Activated naive CD4-positive, alpha-beta T cell treated with anti-CD3 and anti-CD28 coated beads, Interleukin-2, amount 50 U/mL, for 16 hours (primary cell): ENCODE measurements at places on chromosomes 16 and 17.

DNA sequence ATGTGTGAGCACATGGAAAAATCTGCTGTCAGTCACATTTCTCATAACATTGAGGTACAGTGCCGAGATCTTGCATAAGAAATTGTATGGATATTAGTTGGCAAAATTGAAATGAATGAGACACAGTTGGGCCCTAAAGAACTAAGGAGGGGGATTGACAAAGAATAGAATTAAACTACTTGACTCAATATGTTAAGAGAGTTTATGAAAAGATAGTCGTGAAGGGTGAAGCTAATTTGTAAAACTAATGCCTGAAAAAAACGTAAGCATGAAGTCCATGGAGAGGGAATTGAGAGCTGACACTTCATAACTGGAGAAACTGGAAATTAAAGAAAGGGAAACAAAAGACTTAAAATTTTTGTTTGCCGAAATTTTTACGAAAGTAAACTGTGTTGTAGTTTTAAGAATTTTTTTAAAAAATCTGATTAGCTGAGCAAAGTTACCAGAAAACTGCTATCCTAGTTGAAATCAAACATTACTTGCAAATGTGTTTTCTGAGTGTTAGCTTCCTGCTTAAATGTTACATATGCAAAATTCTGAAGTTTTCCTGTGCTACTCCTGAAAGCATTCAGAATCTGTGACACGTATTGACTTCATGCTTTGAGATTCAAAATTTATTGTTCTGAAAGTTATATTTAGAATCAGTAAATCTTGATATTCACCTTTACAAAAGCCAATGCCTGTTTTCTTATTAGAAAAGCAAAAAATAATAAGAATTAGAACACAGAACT is 239.9 kb downstream of the PHKB start:
- DNase-seq: no peak

DNA sequence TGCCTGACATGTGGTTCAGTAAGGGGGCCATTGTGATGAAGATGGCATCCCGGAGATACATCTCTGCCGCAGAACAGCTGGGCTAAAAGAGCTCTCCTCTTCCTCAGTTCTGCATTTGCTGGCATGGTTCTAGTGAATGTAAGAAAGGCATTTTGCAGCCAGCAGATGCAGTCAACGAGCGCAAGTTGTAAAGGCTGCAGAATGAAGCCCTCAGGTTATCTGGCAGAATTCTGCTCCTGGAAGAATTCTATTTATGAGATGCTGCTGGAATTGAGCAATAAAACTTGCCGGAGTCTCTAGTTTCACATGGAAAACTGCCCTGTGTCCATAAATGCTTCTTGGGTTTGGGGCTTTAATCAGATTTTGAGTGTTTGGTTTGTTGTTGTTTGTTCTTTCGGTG is 176.8 kb upstream of the HSBP1 start:
- DNase-seq: no peak

- DNase-seq: peak; percentile 61
These were observed 32.7 kb upstream of the CDH1 start for GRCh38 chr16:68704232-68704867.

DNA sequence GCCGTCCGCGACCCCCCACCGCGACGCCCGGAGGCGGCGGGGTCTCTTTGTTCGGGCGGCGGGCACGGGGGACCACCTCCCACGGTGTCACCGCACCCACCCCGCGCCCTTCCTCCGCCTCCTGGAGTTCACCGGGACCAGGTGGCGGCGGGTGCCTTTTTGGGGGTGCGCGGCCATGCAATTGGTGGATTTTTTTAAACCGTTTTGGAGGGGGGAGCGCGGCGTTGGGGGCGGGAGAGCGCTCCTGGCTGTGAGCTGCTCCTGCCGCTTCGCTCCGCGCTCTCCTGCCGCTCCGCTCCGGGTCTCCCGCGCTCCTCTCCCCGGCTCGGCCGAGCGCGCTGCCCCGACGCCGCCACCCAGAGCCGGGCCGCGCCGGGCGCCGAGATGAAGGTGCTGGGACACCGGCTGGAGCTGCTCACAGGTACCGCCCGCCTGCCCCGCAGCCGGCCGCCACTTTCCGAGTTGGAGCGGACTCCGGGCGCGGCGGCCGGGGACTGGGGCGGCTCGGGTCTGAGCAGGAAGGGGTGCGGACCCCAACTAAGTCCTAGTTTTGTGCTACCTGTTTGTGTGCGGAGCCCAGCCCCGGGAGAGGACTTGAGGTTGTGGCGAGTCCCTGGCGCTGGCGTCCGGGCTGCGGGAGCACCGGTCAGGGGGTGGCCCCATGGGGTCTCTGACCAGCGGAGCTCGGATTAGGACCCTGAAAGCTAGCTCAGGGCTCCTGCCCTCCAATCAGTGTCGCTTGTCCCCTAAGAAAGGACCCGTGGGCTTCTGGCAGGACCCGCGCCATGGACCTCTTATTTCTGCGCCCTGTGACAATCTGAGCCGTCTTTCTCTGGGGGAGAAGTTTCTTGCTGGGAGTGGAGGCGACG is 35.7 kb upstream of the NDRG4 start:
- no peak for DNase-seq

GRCh38 chr16:411576-412265 is 10.0 kb downstream of the DECR2 start:
- no peak for DNase-seq

DNA sequence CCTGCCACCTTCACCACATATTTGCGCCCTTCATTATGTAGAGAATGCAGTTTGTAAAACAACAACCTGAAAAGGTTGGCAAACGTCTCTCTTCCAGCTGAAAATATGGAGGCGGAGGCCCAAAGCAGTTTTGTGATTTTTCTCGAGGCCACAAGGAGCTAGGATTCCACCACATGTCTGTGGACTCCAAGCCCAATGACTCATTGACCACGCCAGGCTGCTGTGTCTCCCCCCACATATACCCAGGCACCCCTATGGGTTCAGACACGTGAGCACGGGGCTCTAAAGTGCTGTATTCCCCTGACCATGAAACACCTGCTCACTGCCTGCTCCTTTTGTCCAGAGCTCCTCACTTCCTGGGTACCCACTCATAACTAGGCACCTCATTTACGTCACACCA is 121.4 kb upstream of the CDH5 start:
- no peak for DNase-seq

DNA sequence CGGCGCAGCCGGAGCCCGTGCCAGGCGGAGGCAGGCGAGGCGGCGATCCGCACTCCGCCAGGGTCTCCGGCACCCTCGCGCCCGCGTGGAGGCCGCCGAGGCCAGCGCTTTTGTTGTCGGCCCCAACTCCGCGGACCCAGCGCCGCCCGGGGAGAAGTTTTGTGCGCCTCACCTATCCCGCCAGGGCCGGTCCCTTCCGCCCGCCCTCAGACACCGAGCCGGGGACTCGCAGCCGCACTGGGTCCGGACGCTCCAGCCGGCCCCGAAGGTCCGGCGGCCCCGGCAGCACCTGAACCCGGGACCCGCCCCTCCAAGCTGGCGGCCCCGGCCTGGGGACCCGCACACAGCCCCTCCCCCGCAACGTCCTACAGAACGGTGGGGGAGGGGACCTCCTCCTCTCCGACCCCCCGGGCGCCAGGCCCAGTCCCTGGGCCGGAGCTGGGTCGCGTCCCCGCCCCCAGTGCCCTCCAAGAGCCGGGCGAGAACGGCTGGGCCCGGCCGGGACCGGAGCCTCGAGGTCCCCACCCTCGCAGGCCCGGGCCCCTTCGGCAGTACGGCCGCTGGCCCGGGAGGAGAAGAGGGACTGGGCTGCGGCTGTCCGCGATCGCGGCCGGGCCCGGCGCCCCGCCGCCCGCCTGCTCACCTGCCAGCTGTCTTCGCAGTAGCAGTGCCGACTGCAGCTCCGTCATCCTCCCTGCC is 698 bp downstream of the UBE2G1 start:
- peak; percentile 43 for DNase-seq

GRCh38 chr17:31050948-31051347 is 43.8 kb upstream of the NF1 start:
- no peak for DNase-seq

GRCh38 chr16:69003500-69003899 is 102.0 kb upstream of the HAS3 start:
- no peak for DNase-seq

DNA sequence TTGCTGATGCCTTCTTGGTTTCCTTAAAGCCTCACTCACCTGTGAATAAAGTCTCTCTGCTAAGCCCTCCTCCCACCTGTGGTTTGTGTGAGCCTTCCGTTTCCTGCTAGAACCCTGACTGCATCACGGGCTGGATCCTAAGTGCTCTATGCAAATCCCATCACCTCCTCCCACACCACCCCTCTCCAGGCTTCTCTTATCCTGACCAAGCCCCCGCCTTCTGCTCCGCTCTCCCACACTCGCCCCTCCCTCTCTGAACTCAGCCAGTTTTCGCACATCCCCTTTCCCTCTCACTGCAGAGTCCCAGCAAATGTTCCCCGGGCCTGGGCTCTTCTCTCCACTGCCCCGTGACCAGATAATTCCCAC is 51.8 kb downstream of the PIMREG start:
- no peak for DNase-seq

- no peak for DNase-seq
These were observed 76.1 kb upstream of the GNG13 start for GRCh38 chr16:876523-877241.

DNA sequence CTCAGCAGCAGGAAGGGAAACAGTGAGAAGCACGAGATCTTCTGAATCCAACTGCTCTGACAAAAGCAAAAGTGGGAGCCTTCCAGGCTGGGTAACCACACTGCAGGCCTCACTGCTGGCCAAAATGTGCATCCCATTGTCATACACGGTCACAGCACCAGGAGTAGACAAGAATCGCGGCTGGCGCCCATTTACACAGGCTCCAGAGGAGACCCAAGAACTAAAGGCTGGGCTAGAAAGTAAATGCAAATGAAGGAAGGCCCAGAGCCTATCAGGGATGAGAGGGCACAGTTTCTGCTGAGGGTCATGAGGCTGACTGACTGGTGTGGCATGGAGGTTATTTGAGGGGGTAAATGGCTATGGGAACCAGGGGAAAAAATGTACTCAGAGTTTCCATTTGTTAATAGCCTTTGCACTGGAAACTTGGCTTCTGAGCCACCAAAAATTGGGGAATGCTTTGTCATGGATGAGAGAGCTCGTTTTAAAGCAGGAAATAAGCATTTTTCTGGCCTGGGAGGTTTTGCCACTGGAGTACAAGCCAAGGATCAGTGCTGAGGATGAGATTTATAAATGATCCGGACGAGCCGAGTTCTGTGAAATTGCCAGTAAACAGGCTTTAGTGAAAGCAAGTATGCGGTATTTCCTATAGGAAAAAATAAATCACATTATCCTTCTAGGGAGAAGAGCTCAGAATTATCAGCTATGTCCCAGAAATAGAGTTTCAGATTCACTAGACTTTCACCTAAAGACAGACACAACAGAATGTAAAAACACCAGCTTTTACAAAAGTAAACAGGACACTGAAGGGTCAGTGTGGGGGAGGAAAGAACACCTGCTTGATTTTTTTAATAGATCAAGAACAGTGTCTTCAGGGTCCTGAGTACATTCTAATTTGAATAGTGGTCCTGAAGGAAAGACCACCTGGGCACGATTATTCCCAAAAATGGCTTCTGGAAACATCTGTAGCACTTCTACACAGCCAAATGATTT is 66.9 kb upstream of the GSG1L start:
- DNase-seq: no peak

- DNase-seq: no peak
These were observed 28.7 kb downstream of the ARL4D start for GRCh38 chr17:43427362-43428043.

DNA sequence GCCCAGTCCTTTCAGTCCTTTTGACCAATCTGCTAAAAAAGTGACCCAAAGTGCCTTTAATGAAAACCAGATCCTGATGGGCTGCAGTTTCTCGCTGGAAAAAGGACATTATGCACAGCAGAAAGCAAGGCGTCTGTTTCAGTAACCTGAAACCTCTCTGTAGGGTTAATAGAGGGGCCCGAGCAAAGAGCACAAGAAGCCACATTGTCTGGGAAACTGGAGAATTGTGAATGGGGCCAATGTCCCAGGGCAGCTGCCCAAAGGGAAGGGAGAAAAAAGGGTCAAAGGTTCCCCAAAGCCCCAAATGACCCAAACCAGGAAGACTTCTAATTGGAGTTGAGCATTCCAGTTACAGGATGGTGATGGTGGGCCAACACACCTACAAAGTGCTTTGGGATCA is 3.0 kb downstream of the OTOA start:
- DNase-seq: no peak

- DNase-seq: no peak
These were observed 61.1 kb downstream of the CDYL2 start for GRCh38 chr16:80743273-80743672.

GRCh38 chr16:54077050-54077821 is 209.4 kb downstream of the IRX3 start:
- DNase-seq: no peak

DNA sequence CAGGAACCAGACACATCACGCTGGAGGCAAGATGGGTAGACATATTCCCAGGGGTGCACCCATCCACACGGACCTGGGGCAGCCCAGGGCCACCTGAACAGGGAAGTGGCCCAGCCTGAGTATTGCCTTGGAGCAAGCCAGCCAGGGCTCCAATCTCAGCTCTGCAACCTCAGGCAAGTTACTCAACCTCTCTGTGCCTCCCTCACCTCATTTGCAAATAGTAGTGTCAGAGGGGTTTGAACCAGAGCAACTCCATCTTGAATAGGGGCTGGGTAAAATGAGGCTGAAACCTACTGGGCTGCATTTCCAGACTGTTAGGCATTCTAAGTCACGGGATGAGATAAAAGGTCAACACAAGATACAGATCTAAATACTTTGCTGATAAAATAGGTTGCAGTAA is 35.1 kb upstream of the SNN start:
- no peak for DNase-seq

- DNase-seq: no peak
These were observed 218.7 kb downstream of the XYLT1 start for GRCh38 chr16:17252064-17252463.

GRCh38 chr16:35725949-35726348 is 2266.5 kb downstream of the TP53TG3F start:
- no peak for DNase-seq

DNA sequence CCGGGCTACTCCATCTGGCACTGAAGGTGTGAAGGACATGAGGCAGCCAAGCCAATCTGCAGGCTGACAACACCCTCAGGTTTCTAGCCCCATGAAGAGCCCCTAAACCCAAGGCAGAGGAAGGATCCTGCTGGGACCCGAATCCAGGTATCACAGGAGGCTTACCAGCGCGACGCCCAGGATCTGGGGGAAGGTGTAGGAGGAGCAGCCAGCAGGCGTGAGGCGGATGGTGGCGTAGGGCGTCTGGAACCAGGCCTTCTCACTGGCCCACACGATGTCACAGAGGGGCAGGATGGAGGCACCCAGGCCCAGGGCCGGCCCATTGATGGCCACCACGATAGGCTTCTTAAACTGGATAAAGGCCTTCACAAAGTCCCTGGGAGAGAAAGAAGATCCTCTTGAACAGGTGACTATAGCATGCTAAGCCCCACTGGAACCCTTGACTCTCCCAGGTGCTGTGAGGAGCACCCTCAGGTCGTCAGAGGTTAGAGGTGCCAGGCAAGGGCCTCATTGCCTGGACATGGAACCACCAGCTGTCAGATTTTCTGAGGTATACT is 71.7 kb downstream of the DYNLRB2 start:
- no peak for DNase-seq
